NCI-H748 treated with DMSO at 0.1 percent for 48 hours (cell line): ENCODE measurements at places on chromosomes 16 and 17.

DNA sequence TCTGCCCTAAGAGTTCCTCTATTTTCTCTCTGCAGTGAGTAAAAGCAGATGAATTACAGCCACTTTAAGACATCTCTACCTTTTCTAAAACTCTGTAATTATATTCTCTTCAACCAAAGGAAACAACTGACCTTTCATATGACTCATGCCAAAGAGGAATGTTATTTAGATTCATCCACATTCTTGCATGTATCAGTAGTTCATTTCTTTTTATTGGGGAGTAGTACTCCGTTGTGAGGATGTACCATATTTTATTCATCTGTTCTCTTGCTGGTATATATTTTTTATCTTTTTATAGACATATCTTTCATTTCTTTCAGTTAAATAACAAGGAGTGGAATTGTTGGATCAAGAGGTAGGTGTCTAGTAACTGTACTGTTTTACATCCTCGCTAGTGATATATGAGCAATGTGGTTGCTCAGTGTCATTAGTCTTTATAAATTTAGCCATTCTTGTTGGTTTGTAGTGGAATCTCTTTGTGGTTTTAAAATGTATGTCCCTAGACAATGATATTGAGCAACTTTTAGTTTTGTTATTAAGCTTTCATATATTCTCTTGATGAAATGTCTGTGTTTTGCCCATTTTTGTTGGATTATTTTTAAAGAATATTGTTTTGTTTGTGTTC lies 7.8 kb upstream of the MYH8 start:
- no peak for DNase-seq

GRCh38 chr17:68576811-68577496 lies 24.2 kb downstream of the FAM20A start:
- DNase-seq = no peak

DNA sequence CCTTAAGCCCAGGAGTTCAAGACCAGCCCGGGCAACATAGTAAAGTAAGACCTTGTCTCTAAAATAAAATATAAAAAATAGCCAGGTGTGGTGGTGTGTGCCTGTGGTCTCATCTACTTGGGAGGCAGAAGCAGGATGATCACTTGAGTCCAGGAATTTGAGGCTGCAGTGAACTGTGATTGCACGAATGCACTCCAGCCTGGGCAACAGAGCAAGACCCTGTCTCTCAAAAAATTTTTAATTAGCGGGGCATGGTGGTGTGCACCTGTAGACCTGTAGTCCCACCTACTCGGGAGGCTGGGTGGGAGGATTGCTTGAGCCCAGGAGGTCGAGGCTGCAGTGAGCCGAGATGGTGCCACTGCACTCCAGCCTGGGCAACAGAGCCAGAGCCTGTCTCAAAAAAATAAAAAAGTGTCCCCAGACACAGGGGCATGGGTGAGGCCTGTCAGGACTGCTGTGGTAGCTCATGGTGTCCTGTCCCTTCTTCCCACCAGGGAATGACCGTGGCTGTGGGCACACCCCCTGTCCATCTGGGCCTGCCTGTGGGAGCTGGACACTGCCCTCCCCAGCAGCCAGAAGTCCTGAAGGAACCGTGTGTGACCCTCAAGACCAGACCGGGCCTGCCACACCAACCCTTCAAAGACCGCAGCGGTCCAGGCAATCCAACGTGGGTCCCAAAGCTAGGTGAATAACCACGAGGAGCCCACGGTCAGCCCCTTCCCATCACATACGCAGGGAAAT lies 30.8 kb upstream of the GAA start:
- no peak for DNase-seq

DNA sequence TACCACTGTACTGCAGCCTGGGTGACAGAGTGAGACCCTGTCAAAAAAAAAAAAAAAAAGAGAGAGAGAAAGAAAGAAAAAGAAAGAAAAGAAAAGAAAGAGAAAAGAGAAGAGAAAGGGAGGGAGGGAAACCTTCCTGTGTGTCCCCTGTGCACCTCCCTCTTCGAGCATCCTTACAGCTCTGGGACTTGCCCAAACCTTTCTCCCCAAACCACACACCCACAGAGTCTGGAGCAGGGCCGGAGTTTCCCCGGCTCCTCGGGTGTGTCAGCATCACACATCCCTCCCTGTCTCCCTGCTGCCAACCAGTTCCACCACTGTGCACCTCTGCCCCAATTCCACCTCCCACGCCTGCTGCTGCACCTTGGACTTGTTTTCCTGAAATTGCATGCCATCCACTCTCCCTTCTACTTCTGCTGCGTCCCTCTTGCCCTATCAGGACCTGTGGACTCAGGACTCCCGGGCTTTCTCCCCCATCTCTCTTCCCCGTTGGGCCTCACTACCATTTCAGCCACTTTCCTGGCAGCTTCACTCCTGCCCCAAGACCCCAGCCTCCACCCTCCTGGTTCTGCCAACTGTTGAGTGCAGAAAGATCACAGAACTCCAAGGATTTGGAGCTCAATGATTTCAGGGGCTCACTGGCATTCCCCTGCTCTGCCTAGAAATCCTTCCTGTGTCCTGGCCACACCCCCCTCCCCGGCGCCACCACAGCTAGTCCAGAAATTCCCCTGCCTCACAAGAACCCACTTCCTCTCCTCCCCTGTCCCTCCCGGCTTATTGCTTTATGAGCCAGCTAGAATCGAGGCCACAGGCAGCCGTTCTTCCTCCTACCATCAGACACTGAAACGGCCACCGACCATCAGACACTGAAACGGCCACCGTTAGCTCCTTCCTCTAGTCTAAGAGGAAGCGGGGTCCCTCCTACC lies 3.7 kb upstream of the CDK3 start:
- no peak for DNase-seq

GRCh38 chr17:78248051-78248914 lies 16.9 kb downstream of the TMEM235 start:
- no peak for DNase-seq

DNA sequence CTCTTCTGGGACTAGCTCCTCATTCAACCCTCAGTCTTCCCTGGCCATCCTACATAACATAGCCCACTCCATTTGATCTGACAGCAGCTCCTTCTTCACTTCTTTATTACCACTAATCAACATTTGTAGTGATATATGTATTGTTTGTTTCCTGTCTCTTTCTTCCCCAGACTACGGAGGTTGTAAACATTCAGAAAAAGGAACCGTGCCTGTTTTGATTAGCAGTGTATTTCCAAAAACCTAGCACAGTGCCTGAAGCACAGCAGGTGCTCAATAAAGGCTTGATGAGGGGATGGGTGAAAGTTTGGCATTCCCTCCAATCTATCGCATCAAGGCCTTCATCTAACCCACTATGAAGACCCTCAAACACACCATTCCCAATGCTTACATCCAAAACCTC lies 150.8 kb downstream of the XYLT1 start:
- no peak for DNase-seq

- no peak for DNase-seq
Measured at GRCh38 chr17:5980941-5981340, 89.2 kb upstream of the WSCD1 start.

- DNase-seq = no peak
Measured at GRCh38 chr17:35537601-35538141, at the start of gene SLFN12L. Gene SLFN12L (minus strand): TSS chr17:35537678. CDS start chr17:35522364, 15,314 bp downstream.

DNA sequence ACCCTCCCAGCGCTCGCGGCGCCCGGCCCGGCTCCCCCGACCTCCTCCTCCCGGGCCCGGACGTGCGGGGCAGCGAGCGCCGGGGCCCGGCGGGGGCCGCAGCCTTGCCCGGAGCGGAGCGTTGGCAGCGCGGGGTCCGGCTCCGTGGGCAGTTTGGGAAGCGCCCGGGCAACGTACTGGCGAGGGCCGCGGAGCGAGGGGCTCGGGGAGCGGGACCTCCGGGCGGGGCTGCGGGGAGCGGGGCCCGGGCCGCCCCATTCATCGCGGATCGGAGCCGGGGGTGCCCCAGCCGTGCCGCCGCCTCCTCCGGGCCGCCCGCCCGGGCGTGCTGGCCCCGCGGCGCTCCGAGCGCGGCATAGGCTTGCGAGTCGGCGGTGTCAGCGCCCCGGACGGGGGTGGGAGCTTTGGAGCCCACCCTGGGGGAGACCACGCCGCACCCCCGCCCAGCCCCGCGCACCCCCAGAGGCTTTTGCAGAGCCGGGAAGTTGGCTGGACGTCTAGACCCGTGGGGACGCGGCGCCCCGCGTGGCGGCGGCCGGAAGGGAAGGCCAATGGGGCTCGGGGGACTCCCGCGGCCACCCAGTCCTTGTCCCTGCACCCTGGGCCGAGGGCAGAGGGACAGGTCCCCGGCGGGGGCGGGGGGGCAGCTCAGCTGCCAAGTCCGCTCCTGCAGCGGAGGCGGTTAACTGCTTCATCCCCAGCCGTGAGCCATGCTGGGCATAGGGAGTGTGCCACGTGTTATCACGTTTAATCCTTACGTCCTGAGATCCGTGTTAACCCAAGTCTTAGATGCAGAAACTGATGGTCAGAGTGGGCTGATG lies 852 bp downstream of the ZNF469 start:
- no peak for DNase-seq

GRCh38 chr16:53135329-53135728 lies 80.5 kb downstream of the CHD9 start:
- no peak for DNase-seq

DNA sequence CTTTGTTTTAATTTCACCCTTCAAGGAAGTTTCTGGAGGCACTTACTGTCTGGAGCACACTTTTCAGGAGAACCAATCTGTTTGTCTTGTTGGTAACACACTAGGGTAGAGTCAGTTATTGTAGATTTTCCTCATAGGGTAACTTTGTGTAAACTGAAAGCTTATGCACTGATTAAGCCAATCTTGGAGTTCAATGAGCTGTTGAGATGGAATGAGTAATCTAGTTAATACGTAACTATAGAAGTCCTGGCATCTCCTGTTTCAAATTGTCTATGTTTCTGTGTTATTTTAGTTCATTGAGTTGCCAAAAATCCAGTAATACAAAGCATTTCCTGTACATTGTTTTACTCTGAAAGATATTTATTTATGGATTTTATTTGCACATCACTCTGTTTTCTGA lies 111.6 kb upstream of the HAS3 start:
- no peak for DNase-seq

DNA sequence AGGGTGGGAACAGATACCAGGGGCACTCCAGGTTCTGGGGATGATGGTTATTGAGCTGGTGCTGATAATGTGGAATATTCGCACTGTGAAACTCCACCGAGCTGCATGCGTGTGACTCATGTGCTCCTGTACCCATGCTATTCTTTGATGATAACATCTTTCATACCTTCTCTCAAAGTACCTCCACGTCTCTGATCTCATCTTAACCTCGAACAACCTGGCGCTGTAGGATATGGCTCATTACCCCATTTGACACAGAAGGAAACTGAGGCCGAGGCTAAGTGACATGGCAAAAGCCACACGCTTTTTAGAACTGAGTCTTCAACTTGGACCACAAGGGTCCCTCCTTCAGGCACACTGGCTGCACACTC lies 30.2 kb upstream of the MRPS23 start:
- DNase-seq = no peak

DNA sequence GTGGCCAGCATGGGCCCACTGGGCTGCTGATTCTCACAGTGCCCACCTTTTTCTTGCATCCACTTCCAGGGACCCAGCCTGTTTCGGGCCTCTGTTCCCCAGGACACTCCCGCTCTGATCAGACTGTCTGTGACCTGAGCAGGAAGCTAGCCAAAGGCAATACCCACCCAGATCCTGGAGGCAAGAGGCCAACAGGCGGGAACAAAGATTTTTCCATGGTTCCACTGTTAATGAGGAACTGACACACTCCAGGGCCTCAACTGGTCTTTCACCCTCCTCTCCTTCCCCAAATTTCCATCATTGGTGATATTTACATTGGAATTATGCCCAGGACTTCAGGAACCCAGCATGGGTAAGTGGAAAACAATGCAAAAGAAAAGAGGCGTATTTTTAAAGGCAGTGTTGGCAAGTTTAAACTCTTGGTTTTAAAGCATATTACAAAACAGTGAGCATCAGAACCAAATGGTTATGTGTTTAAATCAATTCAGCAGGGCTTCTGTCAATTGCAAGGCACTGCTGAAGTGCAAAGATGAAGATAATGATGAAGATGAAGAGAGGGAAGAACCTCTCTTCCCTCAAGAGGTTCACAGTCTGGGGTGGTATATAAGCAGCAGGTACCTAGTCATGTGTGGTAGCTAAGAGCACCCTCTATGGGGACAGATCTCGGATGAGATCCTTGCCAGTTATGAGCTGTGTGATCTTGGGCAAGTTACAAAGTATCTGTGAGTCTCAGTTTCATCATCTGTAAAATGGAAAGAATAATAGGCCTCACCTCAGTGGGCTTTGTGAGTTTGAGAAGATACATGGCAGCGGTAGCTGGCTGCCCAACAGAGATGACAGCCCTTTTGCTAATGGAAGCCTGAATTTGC lies 14.4 kb upstream of the ATP2A3 start:
- no peak for DNase-seq

DNA sequence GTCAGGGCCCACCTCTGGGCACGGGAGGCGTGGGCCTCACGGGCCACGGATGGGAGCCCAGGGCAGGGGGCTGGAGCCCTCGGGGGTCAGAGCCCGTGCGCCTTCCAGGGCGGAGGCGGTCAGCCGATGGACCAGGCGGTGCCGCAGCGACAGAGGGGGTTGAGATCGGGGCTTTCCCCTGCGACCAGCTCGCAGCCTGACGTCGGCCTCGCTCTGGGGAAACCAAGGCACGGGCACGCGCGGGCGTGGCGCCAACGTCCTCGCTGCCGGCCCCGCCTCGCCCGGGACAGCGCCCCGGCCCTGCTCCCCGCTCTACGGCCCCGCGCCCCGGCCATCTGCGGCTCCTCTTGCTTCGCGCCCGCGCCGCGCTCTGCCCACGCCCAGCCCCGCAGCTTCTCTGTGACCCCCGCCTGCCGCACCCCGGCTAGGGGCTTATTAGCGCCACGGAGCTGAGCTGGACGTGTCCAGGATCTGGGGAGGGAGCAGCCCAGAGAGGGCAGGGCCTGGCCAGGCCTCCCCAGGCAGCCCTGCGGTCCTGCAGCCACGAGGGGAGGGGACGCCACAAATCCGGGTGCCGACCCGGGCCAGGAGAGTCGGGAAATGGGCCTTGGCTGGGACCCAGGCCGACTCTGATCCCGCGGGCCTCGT lies 13.5 kb downstream of the ACTG1 start:
- DNase-seq = no peak

- no peak for DNase-seq
Measured at GRCh38 chr16:67561501-67561823, 864 bp upstream of the CTCF start.

GRCh38 chr17:77740481-77740880 lies 218.0 kb upstream of the TNRC6C start:
- no peak for DNase-seq

DNA sequence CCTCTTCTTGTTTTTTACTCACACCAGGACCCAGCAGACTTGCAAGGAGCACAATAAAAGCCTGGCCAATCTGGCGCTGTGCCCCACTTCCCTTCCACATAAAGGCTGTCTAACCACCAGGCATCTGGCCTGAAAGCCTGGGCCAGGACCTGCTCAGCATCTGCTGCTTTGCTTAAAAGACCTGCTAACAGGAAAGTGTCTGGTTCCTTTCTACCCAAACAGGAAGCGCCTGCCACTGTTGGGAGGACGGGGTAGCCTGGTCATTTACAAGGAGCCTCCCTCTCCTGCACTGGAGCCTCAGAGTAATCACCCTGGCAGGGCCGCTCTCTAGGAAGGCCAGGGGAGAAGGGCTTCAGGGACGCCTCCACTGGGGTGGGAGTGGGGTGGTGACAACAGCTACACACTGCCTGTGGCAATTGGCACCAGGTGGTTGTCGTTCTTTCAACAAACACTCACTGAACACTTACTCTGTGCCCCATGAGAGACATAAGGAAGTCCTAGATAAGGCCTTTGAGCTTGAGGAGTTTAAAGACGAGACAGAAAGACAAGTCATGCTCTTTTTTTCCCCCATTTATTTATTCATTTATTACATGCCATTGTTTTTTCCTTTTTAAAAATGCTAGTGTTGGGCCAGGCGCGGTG lies 6.3 kb upstream of the MMP28 start:
- no peak for DNase-seq
